Central memory CD4-positive, alpha-beta T cell (primary cell): ENCODE measurements at places on chromosomes 12 and 14.

DNA sequence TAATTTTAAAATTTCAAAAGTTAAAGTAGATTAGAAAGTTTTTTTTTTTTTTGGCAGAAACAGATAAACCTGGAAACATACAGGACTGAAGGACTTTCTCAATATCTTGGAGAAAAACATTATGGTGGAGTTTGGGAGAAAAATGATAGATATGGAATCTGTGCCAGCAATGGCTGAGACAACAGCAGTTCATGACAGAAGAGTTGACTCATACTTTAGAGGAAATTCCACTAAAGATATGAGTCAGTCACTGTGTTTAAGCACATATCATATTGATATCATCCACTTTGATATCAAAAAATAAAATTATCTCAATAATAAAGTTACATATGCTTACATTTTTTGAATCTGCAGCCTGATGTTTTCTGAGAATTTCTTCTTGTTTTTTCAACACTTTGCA is 193.9 kb upstream of the OR4E1 start:
- no peak for DNase-seq

DNA sequence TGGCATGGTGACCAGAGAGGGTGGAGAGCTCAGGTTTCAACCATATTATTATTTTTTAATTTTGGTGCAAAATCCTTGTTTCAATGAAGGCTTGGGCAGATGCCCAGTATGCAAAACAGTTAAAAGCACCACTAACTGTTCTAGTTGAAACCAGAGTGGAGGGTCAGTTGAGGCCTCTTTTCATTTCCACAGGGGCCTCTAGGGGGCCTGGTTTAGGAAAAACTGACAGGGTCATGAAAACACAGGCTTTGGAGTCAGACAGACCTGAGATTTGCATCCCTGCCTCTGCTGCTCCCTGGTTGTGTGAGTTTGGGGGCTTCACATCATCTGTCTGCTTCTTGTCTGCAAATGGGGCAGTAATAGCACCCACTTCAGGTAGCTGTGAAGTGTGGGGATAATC is 3.3 kb upstream of the RPH3A start:
- DNase-seq: no peak

DNA sequence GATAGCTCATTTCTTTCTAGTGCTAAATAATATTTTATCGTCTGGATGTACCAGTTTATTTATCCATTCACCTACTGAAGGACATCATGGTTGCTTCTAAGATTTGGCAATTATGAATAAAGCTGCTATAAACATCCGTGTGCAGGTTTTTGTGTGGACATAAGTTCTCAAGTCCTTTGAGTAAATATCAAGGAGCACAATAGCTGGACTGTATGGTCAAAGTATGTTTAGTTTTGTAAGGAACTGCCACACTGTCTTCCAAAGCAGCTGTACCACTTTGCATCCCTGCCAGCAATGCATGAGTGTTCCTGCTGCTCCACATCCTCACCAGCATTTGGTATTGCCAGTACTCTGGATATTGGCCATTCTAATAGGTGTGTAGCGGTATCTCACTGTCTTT is 447.4 kb downstream of the MED13L start:
- DNase-seq: no peak

- DNase-seq: no peak
These were observed 144.5 kb downstream of the PHETA1 start for GRCh38 chr12:111224186-111225066.

DNA sequence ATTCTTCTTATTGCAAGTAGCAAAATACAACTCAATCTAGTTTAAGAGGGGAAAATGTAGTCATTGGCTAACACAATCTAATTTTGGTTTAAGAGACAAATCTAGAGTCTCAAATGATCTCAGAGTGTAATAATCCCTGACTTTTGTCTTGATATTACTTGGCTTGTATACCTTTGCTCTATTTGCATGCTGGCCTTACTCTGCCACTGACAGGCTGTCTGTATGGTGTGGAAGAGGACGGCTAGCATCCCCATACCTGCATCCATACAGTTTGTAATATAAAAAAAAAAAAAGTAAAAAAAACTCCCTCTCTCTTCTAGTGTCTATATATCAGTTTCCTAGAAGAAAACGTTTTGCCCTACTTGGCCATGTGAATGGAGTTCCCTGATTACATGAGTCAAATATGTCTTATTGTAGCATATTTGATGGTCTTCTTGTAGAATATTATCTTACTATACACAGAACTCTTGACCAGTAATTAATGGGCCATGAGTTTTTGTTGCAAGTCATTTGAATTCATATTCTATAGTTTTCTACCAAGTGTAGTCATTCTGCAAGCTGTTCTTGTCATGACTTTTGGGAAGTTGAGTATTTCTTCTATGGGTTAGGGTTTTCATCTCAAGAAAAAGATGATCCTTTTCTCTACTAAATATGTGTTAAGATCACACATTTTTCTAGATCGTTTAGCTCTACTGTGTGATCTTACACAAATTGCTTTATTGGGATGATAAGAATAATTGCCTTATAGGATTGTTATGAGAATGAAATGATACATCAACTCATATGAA is 8.2 kb downstream of the HIF1A start:
- DNase-seq: no peak

GRCh38 chr14:92688434-92689375 is 59.7 kb downstream of the LGMN start:
- DNase-seq: no peak

- DNase-seq: no peak
These were observed 18.7 kb upstream of the YBX3 start for GRCh38 chr12:10741845-10742244.
